ENCODE measurements at places on chromosomes 6 and 20.

GRCh38 chr6:170067923-170068360, 222.9 kb downstream of the DLL1 start:
- no peak for DNase-seq

DNA sequence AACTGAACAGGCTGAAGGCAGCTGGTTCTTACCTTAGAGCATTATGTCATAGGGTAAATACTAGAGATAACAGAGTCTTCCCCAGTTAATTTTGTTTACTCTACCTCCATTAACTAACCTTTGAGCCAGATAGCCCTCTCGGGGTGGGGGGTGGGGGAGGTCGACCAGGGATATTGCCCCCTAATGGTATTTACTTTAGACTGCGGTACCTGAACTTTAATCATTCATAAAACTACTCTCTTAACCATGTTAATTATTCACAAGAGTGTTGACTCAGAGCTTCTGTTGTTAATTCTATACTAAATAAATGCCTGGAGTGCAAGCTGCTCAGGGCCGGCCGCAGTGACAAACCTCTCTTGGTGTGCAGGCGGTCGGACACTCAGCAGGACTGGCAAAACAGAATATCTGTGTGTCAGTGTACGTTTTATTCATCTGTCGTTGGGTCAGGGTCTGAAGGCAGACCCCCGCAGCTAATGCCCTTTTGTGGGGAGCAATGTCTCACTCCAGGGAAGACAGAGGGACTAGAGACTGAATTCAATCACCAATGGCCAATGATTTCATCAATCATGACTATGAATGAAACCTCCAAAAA, 152.4 kb upstream of the COL21A1 start:
- DNase-seq = no peak

- DNase-seq = no peak
Observed at GRCh38 chr6:117008618-117009017, 131.6 kb downstream of the RFX6 start.

GRCh38 chr6:42935322-42935721, 6.0 kb downstream of the CNPY3 start:
- DNase-seq = no peak

GRCh38 chr6:55528624-55529023, 50.4 kb downstream of the HMGCLL1 start:
- no peak for DNase-seq

- DNase-seq = no peak
Observed at GRCh38 chr20:1888796-1889463, 6.3 kb upstream of the SIRPA start.

GRCh38 chr6:142444376-142444775, 142.6 kb downstream of the ADGRG6 start:
- no peak for DNase-seq

- DNase-seq = no peak
Observed at GRCh38 chr6:24391756-24392405, 10.9 kb upstream of the MRS2 start.

DNA sequence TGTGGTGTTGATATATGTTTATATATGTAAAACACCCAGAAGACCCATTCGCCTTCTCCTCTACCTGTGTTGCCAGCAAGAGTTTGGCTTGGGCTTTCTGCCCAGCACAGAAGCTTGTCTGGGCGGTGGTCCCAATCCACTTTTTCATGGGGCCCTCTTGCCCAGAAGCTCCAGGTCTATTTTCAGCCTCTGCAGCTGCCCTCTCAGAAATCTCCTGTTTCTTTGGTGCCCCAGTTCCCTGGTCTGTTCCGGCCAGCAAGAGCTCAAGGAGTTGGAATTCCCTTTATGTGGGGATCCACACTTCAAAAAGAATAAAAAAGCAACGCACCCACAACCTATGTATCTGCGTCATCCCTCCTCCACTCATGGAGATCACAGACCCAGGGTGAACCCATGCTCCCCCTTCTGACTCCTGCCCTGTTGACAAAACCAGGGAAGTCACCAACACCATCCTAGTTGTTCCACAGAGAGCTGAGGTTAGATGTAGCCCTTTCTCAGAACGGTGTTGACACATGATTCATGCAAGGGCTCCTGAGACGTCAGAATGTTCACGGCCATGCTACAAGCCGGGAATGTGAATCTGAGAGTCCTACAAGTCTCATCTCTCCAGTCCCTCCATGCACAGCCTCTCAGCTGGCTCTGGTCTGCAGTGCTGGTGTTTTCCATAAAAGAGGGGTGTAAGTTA, 156.8 kb upstream of the RIN2 start:
- no peak for DNase-seq

- no peak for DNase-seq
Observed at GRCh38 chr20:54506643-54507042, 31.2 kb downstream of the DOK5 start.

GRCh38 chr6:73743556-73743955, 47.6 kb downstream of the CD109 start:
- DNase-seq = no peak

DNA sequence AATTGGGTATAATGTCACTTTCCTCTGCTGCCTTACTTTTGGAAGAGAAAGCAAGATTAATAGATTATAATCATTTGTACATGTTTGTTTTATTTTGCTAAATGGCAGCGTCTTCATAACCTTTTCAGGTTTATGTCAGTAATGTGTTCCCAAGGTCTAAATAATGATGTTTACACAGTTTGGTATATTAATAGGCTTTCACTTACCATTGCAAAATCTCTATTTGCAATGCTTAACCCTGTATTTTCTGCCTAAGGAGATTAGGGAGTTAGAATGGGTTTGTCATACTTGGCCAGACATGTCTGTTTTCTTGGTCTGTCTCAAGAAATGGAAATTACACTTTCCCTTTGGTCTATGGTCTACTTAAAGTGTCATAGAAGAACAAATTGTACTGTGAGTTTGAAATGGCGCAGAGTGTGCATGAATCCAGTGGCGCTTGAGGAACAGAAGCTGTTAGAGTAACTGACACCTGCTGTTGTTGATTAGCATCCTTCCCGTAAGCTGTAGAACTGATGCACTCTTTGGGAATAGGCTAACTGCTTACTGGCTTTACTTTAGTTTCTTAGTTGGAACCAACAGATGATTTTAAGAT, 261.1 kb downstream of the SAMD5 start:
- no peak for DNase-seq

GRCh38 chr6:37920667-37921066, 101.1 kb downstream of the ZFAND3 start:
- no peak for DNase-seq

GRCh38 chr20:58014628-58015315, 213.7 kb downstream of the ANKRD60 start:
- DNase-seq = no peak

GRCh38 chr6:72619883-72620696, 1.8 kb upstream of the KCNQ5 start:
- DNase-seq = peak; percentile 46

DNA sequence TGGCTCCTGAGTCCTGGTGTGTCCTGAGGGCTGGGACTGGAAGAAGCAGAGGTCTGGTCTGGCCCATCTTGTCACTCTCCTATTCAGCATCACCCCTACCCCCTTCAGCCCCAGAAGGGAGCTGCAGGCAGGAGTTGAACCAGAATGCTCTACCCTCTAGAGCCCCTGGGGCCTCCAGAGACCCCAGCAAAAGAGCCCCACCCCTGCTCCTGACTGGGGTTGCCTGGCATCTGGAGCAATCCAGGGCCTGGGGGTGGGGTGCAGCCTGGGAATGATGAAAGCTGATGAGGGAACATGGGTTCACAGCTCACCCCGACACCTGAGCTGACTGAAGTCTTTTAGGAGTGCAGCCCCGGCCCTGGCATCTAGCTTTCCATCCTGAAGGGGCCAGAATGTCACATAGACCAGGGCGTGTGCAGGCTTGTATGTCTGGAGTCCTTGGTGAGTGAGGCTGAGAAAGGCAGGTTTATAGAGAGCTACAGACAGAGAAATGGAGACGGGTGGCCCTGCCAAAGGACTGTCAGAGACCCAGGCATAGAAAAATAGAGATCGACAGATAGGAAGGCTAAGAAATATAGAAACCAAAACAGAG, 12.2 kb downstream of the FGD2 start:
- DNase-seq = no peak

DNA sequence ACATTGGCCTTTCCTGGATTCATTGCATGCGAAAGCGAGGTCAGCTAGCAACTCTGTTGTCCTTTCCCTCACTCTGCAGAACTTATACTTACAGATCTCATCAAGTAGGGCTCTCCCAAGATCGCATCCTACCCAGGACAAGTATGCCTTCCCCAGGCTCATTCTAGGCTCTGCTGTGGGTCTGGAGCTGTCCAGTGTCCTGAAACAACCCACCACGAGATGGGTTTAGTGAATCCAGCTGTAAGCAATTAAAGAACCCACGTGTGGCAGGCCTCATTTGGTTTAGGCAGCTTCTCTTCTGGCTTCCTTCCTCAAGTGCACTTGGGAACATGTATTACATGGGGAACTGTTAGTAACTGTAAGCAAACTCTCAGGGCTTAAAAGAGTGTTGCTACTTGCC, 406.5 kb upstream of the CHD6 start:
- no peak for DNase-seq

- DNase-seq = no peak
Observed at GRCh38 chr6:2505624-2506023, 245.1 kb downstream of the MYLK4 start.

GRCh38 chr20:49510562-49511122, 28.2 kb upstream of the KCNB1 start:
- no peak for DNase-seq
